ENCODE measurements at places on chromosomes 16 and 17.

GRCh38 chr17:17943281-17943984 lies 28.8 kb downstream of the TOM1L2 start:
- no peak for DNase-seq

DNA sequence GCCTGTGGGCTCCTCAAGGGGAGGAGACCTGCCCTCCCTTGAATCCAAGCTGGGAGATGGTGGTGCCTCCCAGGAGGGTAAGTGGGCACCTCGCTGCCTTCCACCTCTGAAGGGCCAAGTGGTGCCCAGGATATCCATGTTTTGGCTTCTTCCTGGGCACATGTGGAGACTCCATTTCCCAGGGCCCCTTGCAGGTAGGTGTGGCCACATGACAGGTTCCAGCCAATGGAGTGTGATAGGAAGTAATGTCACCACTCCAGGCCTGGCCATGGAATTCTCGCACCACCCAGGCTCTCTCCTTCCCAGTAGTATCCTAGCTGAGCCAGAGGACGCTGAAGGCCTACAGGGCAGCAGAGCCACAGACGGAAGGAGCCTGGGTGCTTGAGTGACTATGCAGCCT lies 17.6 kb upstream of the PEMT start:
- DNase-seq, result no peak

GRCh38 chr17:44144966-44145739 lies 3.4 kb downstream of the HROB start:
- no peak for DNase-seq

DNA sequence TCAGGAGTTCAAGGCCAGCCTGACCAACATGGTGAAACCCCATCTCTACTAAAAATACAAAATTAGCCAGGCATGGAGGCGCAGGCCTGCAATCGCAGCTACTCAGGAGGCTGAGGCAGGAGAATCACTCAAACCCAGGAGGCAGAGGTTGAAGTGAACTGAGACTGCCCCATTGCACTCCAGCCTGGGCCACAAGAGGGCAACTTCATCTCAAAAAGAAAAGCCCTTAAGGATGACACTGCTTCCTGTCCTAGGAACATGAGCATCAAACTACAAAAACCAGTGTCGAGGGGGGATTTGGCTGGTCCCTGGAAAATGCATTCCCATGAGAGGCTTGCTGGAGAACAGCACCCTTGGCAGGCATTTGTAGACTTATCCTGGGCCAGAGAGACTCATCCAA lies 449.5 kb upstream of the PSMD7 start:
- DNase-seq, result no peak

DNA sequence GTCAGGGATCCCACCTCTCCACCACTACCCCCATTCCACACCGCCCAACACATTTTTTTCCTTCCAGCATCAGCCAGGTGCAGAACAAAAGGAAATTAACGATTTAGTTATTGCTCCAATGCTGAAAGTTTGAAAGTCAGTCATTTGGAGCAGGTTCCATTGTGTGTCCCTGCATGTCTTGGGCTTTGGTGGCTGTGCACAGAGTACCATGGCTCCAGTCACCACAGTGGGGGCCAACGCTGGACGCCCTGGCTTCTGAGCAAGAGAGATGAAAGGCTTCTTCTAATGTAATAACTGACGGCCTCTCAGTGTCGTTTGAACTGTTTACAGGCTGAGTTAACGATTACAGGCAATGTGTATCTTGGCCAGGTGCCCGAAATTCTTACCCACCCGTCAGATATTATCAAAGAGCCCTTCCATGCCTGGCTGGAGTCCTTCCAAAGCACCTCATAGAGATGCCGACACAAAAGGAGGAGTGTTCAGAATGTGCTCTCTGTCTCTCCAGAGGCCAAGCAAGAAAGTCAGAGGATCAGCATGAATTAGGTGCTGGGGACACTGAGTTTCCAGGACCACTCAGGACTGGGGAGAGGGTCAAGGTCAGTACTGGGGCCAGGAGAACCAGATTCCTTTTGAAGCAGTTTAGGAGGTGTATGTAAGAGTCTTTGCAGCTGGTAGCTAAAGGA lies 25.9 kb downstream of the RNF43 start:
- DNase-seq, result no peak

DNA sequence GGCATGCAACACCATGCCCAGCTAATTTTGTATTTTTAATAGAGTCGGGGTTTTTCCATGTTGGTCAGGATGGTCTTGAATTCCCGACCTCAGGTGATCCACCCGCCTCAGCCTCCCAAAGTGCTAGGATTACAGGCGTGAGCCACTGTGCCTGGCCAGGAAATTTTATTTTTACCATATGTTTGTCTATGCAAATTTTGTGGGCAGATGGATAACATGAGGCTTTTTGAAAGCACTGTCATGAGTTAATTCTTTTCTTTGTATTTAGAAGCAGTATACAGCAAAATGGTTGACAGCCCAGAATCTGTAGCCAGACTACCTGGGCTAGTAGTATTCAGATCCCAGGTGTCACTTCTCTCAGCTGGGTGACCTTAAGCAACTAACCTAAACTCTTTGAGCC lies 8.5 kb upstream of the KPNB1 start:
- no peak for DNase-seq

GRCh38 chr17:68197997-68198930 lies 49.6 kb upstream of the AMZ2 start:
- no peak for DNase-seq

DNA sequence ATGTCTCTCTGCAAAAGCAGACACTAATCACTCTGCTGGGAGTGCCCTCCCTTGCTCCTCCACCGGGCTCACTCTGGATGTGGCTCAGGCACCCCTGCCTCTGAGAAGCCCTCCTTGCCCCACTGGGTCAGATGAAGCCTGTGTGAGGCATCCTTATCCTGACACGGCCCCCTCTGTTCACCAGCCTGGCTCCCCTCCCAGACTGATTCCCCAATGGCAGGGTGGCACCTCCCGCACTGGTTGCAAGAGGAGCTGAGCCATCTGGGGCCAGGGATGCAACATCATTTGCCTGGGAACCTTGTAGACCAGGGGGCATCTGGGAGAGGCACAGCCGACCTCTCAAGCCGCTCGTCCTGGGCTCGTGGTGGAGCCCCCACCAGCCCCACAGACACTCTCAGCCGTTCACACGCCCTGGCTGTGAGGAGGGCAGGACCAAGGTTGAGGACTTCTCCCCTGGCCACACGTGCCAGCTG lies 6.7 kb downstream of the SMTNL2 start:
- no peak for DNase-seq

GRCh38 chr17:15972497-15972951 lies 27.0 kb downstream of the ZSWIM7 start:
- DNase-seq, result no peak

GRCh38 chr17:71530248-71530647 lies 590.6 kb upstream of the SOX9 start:
- no peak for DNase-seq

- DNase-seq, result no peak
Measured at GRCh38 chr17:80750263-80750662, 205.6 kb downstream of the RPTOR start.

Data from activated CD4-positive, alpha-beta T cell treated with anti-CD3 and anti-CD28 coated beads, Interleukin-2, Interleukin-6, amounts not matched to agents 100 ng/mL and 50 ng/mL, durations not matched to agents 16 hours and 8 hours (primary cell).